Fibroblast of gingiva (primary cell): ENCODE measurements at places on chromosomes 11 and 22.
A peak's percentile ranks its signal among the peaks of the same experiment; 100 is the strongest.

- no peak for DNase-seq
These were observed 16.3 kb downstream of the GRAP2 start for GRCh38 chr22:39917197-39917643.

DNA sequence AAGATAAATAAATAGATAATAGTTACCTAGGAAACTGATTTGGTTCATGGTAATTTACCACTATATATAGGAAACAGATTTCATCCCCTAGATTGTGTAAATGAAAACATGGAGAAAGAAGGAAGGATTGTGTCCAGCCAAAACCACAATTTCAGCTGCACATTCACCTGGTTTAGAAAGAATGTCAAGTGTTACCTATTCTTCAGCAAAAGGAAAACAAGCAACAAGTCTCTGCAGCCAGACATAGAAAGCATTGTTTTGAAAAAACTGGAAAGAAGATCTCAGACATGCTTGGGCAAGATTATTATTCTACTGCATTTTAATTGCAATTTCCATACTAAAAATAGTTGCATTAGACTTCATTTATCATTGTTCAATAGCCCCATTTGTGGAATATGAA lies 8.8 kb upstream of the BMAL1 start:
- no peak for DNase-seq

DNA sequence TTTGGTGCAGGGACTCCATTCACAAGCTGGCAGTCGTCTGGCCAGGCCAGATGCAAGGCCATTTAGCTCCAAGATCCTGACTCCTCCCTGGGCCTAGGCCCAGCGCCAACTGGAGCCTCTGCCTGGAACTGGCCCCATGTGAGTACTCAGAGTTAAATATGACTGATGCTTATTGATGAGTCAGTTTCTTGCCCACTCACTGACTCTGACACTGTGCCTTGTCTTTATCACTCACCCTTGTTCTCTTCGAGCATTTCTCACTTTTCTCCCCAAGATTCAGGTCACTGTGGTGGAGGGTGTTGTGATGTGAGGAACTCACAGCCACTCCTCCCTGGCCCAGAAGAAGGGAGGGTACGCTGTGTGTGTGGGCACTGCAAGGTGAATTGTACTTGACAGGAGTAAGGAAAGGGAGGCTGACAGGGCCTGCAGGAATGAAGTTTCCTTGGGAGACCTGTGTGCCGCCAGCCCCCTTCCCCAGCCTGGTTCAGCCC lies 23.2 kb upstream of the ST3GAL4 start:
- peak; percentile 86 for DNase-seq

DNA sequence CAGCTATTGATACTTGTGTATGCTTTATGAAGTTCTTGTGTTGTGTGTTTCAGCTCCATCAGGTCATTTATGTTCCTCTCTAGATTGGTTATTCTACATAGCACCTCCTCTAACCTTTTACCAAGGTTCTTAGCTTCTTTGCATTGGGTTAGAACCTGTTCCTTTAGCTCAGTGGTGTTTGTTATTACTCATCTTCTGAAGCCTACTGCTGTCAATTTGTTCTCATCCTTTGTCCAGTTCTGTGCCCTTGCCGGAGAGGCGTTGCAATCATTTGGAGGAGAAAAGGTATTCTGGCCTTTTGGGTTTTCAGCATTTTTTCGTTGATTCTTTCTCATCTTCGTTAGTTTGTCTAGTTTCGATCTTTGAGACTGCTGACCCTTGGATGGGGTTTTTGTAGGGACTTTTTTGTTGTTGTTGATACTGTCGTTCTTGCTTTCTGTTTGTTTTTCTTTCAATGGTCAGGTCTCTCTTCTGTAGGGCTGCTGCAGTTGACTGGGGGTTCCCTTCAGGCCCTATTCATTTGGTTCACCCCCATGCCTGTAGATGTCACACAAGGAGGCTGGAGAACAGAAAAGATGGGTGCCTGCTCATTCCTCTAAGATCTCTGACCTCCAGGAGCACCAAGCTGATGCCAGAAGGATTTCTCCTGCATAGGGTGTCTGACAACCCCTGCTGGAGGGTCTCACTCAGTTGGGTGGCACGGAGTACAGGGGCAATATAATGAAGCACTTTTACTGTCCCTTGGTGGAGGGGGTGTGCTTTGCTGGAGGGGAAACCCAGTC lies 35.9 kb upstream of the MUC15 start:
- DNase-seq, result no peak

GRCh38 chr11:60316317-60316716 lies 10.7 kb upstream of the MS4A6E start:
- DNase-seq, result no peak

DNA sequence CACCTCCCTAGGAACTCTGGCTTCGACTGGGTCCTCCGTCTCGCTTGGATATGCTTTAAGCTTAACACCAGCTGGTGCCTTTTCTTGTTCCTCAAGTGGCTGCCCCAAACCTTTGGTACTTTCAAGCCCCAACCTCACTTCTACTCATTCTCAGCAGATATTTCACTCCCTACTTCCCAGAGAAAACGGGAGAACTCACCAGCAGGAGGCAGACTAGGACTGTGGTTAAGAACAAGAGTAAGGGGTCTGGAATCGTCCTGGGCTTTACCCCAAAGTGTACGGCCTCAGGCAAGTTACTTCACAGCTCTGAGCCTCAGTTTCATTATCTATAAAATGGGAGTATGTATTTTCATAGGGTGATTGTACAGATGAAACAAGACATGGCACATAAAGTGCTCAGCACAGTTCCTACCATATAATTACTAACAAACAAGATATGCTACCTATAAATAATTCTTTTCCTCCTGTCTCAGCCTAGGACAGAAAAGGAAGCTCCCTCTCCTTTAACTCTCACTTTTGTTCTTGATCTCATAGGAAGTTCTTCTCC lies 37.8 kb downstream of the PAMR1 start:
- DNase-seq, result peak; percentile 59

DNA sequence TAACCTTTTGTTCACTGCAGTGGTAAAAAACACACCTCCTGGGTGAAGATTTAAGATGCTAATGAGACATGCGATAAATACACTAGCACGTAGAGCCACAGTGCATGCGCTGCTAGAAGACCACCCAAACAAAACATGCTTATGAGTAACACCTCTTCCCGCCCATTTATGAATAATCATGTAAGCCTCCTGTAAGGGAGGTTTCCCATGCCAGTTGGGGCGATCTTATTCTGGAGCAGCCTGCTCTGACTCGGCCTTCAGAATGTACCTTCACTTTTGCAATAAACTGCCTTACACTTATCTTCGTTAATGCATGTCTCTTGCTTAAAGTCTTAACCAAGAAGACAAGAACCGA lies 18.1 kb upstream of the SCARF2 start:
- no peak for DNase-seq
